ENCODE measurements at places on chromosomes 7 and 10.

- DNase-seq, result no peak
These were observed 174.5 kb downstream of the TPST1 start for GRCh38 chr7:66379542-66380160.

DNA sequence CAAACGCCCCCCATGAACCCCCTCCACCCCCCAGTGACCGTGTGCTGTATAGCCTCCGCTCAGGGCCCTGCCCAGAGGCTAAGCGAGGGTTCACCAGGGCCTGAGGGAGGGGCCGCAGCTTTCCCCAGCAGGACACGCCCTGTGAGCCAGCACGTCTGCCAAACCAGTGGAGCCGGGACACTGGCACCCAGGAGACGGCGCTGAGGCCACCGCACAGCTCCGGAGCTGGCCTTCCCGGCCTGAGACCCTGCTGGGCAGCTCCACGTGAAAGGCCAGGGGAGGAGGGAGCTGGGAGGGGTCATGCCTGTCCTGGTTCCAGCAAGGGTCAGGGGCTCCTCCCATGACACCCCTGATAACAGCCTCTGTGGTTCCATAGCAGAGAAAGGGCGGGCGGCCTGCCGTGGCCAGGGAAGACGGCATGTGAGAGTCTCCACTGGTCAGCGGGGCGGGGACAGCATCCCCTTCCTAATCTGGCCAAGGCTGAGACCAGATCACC is 278.3 kb downstream of the ELFN1 start:
- DNase-seq, result no peak

DNA sequence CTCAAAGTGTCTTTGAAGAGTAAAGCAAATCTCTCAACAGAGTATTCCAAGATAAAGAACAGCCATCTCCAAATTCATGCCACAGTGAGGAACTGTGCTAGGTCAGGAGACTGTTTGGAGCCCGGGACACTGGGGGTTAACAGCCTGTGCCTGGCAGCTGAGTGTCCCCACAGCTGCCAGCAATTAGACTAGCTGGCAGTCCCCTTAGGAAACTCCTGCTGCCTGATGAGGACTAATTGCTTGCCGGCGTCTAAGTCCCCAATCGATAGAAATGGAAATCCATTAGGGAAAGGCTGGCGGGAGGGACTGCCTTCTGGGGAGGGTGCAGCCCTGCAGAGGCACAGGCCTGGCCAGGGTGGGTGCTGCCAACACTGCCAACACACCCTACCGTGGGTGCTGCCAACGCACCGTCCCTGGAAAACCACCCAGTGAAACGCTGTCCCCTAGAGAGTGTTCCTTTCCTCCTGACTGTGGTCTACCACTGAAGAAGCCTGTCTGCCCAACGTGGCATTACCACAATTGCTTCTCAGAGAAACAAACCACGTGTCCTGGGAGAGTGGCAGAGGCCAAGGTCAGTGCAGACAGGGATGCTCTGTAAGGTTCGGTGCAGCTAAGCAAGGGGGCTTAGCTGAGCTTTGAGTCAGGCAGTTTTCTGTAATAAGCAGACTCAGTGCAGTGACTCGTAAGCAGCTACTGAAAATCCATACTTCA is 60.8 kb downstream of the XRCC2 start:
- peak; percentile 59 for DNase-seq

DNA sequence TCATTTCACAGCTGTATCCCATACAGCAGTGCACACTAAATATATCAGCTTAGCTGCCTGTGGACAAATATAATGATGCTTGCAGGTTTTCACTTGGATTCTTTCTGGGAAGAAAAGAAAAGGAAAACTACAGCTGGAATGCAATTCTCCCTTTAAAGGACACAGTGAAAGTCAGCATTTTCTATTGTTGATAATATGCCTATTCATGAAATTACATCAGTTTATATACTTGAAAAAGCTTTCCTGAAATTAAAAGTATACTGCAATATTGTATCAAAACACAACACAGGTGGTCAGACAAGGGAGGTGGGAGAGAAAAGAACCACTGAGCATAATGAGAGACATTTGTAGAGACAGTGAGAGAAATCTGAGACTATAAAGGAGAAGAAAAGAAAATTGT is 20.3 kb downstream of the THSD7A start:
- DNase-seq, result no peak

DNA sequence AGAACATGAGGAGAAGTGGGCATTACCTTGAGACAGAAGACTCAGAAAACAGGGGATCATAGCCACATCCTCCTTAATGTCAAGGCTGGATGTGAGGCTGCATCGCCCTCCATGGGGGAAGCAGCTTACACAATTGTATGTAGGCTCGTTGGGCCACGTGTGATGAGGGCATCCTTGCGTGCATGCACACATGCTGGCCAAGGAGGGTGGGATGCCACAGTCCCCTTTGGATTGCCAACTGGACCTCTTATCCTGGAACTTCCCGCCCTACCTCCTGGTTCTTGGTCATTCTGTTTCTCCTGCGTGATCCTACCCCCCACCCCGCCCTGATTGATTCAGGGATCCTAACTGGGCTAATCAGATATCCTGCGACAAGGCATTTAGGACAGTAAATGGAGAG is 102.0 kb downstream of the PRKAG2 start:
- DNase-seq, result peak; percentile 9

- no peak for DNase-seq
These were observed 566.4 kb downstream of the GFRA1 start for GRCh38 chr10:115706488-115707076.

GRCh38 chr7:103314852-103315251 is 17.6 kb downstream of the PMPCB start:
- DNase-seq, result no peak

- DNase-seq, result no peak
These were observed 75.6 kb downstream of the CFAP46 start for GRCh38 chr10:132866601-132867381.

DNA sequence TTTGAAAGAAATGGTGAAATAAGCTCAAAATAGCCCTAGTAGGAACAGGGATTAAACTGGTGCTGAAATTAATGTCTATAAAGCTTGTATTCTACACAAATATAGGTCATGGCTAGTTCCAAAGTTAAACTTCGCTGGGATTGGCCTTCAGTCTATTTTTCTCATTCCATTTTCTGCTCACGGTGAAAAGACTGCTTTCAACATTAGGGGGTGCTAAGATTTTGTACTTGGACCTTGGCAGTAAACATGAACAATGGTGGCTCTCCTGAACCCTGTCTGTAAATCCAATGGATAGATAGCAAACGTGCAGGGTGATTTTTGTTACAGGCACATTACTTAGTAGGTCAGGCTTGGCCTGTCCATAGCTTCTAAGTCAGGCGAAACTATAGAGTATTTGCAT is 36.0 kb upstream of the RSU1 start:
- no peak for DNase-seq

- no peak for DNase-seq
These were observed 2.7 kb downstream of the CDCA7L start for GRCh38 chr7:21942955-21943354.

DNA sequence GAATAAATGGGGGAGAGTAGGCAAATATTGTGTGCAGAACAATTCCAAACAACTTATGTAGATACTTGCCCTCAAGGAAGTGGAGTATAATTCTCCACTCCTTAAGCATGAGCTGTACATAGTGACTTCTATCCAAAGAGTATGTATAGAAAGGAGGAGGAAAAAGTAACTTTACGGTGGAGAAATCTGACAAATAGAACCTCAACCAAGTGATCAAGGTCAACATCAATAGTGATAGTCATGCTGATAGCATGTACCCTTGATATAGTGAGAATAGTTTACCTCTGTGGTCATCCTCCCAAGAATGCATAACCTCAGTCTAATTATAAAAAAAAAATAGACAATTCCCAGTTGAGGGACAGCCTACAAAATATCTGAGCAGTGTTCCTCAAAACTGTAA is 89.1 kb upstream of the NANOS1 start:
- no peak for DNase-seq

DNA sequence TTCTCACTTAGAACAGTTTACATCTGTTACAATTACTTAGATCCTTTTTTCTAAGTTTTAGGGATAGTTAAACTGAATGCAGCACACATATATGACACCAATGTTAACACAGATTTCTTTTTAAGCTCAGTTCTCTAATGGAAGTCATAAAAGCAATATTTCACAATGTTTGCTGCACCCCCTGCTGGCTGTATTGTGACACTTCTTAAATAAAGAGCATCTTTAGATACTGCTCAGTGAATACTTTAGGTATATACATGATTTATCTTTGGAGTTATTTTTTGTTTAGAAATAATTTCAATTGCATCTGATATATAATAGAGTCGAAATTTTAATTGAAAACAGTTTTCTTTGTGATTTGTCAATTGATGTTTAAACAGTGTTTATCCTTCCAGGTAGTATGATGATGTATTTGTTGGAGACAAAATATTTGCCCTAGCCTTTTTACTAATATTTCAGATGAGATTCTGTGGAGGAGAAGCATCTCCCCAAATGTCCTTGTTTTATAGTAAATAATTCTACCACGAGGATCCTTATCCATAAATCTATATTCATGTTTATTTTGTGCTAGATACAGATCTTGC is 174.4 kb downstream of the ST7 start:
- no peak for DNase-seq

DNA sequence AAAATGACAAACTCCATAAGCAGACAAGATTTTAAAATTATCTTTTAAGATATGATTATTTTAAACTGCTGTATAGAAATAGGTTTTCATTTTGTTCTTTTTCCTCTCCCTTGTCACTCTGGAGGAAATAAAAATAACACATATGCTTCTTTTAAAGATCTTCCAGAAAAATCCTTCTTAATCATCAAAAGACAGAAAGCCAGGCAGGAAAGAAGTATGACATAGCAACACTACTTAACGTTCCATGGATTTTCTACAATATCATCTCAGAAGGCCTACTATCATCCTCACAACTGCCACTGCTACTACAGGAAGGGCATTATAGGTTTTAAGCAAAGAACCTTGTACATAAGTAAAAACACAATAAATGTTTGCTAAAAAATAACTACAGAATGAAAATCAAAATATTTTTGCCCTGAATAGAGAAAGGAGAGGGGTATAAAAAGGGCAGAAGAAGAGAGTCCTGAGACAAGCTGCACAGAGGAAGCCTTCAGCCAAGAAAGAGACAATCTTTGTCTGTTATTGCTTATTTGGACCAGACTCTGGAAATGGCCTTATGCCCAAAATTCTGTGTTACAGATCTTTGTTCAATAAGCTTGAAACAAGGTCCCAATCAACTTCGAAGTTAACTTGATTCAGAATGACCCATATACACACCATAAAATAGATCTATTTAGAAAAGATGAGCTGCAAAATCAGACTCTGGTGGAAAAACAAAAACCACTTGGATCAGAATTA is 67.8 kb downstream of the ABI1 start:
- no peak for DNase-seq

GRCh38 chr10:98141484-98142073 is 7.1 kb downstream of the R3HCC1L start:
- no peak for DNase-seq

DNA sequence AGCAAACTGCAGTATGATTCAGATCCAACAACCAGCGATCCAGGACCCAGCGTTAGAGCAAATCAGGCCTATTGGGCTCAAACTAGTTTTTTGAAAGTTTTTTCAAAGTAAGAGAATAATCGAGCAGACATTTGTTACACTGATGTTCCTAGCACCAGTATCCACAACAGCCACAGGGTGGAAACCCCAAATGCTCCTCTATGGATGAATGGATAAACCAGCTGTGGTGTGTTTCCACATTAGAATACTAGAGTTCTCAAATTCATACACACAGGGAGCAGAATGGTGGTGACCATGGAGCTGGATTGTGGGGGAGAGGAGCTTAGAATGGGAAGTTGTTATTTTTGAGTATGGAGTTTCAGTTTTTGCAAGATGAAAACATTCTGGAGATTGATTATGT is 60.7 kb downstream of the PDIA4 start:
- no peak for DNase-seq

- no peak for DNase-seq
These were observed 26.6 kb downstream of the INSIG1 start for GRCh38 chr7:155324012-155324917.

GRCh38 chr10:113126229-113127201 is 176.5 kb downstream of the TCF7L2 start:
- DNase-seq, result peak; percentile 78

- DNase-seq, result peak; percentile 90
These were observed 54.4 kb downstream of the MCMBP start for GRCh38 chr10:119817991-119818888.

DNA sequence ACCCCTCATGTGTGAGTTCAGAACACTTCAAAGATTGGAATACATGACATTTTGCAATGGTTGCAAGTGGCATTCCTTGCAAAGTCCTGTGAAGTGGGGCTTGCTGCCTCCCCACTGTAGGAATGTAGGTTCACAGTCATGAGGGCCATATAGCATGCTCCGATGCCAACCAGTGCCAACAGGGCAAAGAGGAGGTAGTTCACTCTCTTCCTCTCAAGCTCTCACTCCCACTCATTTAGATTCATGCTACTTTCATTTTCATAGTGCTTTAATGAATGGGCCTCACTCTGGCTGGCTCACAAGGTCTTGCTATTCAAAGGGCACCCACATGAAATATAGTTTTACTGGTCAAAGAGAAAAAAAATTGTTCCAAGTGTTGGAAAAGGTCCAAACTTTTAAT is 169.9 kb upstream of the AOAH start:
- DNase-seq, result no peak

- DNase-seq, result no peak
These were observed 44.2 kb upstream of the TNS3 start for GRCh38 chr7:47625861-47626715.

- no peak for DNase-seq
These were observed 228.1 kb upstream of the PFKP start for GRCh38 chr10:2839081-2839725.

DNA sequence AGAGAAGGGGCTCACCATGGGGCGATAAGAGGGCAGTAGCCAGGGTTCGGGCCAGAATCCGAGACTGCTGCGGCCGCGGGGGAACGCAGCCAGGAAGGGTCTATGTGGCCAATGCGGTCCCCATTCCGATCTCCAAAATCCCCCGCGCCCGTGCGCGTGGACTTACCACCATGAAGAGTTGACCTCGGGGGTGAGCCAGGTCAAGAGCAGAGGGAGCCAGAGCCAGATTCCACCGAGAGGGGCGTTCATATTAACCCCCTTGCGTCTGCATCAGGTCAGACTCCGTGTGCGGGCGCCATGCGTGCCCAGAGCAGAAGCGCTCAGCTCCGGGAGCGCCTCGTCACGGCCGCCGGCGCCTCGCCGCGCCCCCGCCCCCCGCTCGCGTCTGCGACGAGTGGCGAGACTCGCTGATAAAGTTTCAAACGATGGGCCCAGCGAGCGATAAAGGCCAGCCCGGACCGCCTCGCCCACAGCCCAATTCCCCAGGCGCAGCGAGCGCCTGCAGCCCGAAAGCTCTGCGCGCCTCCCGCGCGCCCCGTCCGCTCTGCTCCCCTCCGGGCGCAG is at the start of gene WNT2:
Gene WNT2 (minus strand): TSS at position 318 of the 564 bp plus-strand sequence. CDS start 69 bp downstream, at position 249.
- peak; percentile 32 for DNase-seq

DNA sequence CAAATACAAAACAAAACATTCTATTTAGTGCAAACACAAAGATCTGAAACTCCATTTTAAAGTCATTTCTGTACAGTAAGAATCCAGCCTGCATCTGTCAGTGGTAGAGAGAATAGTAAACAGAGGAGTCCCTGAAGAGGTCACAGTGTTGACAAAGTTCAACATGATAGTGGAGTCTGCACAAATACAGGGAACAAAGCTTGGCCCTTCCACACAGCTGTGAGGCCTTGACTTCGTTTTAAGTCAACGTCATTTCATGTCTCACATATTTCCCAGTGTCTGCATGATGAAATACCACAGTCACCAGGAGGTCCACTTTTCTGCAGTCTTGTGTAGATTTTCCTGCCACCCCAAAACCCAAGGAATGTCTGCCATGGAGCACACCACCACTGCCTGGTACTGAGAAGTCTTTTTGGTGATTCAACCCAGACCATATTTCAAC is 33.0 kb downstream of the CYP26A1 start:
- no peak for DNase-seq

GRCh38 chr7:150992051-150992640 is 1.3 kb downstream of the NOS3 start:
- no peak for DNase-seq

- peak; percentile 87 for DNase-seq
These were observed at the start of gene PARD3 for GRCh38 chr10:34815185-34816084. Gene PARD3 (minus strand): TSS chr10:34815296. CDS start chr10:34814995, 301 bp downstream.
